Activated CD4-positive, alpha-beta memory T cell treated with anti-CD3 and anti-CD28 coated beads for 36 hours (primary cell): ENCODE measurements at places on chromosomes 1 and 21.

DNA sequence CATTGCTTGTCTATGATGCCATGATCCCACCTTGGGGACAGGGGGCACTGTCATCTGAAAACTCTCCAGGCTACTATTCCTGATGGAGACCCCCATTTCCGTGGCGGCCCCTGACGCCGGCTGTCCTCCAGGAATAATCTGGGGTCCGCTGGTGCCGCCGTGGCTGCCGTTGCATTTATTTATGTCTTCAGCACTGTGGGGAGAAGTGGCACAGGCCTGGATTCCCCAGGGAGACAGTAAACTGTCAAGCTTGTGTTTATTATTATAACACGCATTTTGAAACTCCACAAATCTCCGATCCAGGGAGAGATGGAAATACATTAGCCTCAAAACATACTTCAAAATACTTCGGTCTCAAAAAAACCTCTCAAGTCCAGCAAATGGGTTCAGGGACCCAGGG is 126.9 kb upstream of the C1orf174 start:
- DNase-seq = no peak

GRCh38 chr1:76083189-76083588 is 8.6 kb downstream of the ST6GALNAC3 start:
- DNase-seq = no peak

DNA sequence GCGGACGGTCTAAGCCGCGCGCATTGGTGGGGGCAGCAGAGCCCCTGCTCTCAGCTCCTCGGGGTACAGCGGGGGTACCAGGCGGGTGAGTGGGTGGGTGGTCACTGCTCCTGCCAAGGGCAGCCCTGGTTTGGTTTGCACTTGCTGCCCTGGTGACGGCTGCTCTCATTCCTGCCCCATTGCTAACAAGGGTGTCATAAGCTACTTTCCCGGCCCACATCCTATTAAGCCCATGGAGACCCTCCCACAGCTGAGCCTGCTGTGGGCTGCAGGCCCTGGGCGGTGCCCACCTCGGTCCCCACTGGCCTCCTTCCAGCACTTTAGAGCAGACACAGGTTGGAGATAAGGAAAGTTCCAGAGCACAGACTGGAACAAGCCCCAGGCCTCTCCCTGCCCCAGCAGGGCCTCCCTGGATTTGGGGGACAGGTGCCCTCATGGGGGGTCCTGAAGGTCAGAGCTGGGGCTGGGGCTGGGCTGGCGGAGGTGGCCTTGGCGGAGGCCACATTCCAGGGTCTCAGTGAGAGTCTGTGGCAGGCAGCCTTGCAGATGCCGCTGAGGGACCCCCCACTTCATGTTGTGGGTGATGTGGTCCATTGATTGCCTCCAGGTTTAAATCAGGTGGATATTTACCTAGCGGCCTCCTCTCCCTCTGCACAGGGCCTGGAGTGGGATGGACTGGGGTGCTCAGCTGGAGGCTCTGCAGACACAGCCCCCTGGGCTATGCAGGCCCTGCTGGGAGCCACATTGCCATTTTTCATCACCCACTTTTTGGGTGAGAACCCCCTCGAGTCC is 27.0 kb downstream of the COL18A1 start:
- DNase-seq = no peak

GRCh38 chr1:157849229-157849875 is 7.7 kb upstream of the CD5L start:
- DNase-seq = no peak

DNA sequence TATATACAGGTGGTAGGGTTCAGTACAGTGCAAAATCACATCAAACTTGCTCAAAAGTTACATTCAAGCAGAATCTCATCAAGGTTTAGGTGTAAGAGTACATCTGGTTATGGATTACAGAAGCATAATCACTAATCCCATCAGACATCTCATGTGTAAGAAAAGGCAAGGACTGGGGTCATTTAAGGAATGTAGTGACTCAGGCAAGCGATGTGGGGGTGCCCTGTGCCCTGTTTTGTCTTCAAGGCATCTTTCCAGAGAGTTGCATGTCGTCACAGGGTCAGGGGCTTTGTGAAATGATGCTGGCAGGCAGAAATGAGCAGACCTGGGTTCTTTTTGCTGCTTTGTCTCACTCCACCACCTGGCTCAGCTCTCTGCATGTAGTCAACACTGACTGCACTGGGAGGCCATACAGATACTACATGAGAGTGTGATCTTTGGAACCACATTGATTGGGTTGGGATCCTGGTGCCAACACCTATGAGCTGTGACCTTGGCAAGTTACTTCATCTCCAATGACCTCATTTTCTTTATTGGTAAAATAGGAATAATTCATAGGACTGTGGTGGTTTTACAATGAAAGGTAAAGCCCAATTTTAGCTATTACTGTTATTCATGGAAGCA is 8.2 kb upstream of the HHIPL2 start:
- no peak for DNase-seq
